A549 treated with AZD2906 at 1 μM for 4 hours (cell line): ENCODE measurements at places on chromosomes 11 and 22. TPM values are rescaled to one million over a fixed set of nuclear protein-coding genes. Genes with fewer than 3 reads are reported as not detected.

CARD10 gene
- 23.3 to 32.2 TPM (median 31.4 TPM) in 5 replicates for total RNA-seq

DSCAML1 gene
- 0.14 to 0.64 TPM (median 0.34 TPM) in 5 replicates for total RNA-seq

XNDC1N gene
- total RNA-seq, result 3.1 to 3.6 TPM (median 3.2 TPM) in 5 replicates

MPPED1 gene
- not detected in 5 replicates for total RNA-seq

VPREB1 gene
- total RNA-seq, result not detected in 5 replicates

SLC6A5 gene
- total RNA-seq, result not detected in 5 replicates

CECR2 gene
- 0.07 to 0.16 TPM (median 0.10 TPM) in 5 replicates for total RNA-seq

UBE2L6 gene
- 36.8 to 45.5 TPM (median 44.8 TPM) in 5 replicates for total RNA-seq

TLCD5 gene
- 5.3 to 7.8 TPM (median 7.2 TPM) in 5 replicates for total RNA-seq

OR51E1 gene
- not detected in 5 replicates for total RNA-seq

SYCE3 gene
- total RNA-seq, result 0.22 to 0.37 TPM (median 0.29 TPM) in 3 of 5 replicates, not detected in the others

RIMBP3B gene
- total RNA-seq, result 0.28 to 0.49 TPM (median 0.31 TPM) in 5 replicates

BTG4 gene
- 0.10 to 0.23 TPM (median 0.18 TPM) in 4 of 5 replicates, not detected in the other for total RNA-seq

JAML gene
- total RNA-seq, result not detected in 5 replicates

RAB36 gene
- total RNA-seq, result 6.8 to 7.4 TPM (median 7.1 TPM) in 5 replicates

GPHA2 gene
- total RNA-seq, result not detected in 5 replicates

NXPE4 gene
- total RNA-seq, result not detected in 5 replicates
